ENCODE measurements at places on chromosomes 16 and 17. TPM values are rescaled to one million over a fixed set of nuclear protein-coding genes. Genes with fewer than 3 reads are reported as not detected.

DNA sequence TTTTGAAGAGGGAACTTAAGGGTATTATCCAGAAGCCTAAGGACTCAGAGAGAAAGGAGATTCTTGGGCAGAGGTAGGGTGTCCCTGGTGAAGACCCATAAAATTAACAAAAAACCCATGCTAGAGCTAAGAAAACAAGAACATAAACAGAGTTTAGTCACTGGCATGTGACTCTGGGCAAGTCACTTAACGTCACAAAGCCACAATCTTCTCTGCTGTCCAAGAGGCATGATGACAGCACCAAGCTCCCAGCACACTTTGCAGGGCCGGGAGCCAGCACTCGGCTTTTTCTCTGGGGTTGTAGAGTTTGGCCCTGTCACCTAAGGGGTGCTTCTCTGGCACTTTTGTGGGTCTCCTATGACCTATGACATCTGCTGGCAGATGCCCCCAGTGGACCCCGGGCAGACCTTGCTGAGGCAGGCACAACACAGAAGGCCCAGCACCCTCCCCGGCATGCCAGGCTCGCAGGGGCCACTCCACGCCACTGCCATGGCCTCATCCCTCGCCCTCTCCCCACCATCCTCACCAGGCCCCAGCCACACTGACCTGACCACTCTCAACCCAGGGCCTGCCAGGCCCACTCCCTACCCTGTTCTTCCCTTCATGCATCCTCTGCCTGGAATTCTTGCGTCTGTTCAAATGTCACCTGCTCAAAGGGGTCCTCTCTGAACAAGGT lies 69.8 kb downstream of the DYNLRB2 start:
- DNase-seq = no peak

Gene MRM1
- total RNA-seq = 1.6 TPM

DNA sequence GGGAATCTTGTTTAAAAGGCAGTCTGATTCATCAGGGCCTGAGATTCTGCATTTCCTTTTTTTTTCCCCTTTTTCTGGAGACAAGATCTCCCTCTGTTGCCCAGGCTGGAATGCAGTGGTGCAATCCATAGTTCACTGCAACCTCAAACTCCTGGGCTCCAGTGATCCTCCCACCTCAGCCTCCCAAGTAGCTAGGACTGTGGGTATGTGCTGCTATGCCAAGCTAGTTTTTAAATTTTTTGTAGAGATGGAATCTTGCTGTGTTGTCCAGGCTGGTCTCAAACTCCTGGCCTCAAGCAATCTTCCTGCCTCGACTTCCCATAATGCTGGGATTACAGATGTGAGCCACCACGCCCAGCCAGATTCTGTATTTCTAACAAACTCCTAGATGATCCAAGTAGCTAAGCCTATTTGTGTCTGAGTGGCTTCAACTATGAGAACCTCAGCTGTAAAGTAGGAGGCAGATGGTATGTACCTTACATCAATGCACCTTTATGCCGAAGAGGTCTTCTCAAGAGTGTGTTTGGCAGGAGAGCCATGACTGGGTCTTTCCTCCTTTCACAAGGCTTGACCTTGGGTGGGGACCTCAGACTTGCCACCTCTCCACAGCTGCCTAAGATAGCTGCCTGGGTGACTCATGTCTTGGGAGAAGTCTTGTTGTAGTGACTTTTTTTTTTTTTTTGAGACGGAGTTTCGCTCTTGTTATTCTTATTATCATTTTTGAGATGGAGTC lies 10.9 kb downstream of the LDAF1 start:
- DNase-seq = no peak

Gene IGFALS
- total RNA-seq = not detected

DNA sequence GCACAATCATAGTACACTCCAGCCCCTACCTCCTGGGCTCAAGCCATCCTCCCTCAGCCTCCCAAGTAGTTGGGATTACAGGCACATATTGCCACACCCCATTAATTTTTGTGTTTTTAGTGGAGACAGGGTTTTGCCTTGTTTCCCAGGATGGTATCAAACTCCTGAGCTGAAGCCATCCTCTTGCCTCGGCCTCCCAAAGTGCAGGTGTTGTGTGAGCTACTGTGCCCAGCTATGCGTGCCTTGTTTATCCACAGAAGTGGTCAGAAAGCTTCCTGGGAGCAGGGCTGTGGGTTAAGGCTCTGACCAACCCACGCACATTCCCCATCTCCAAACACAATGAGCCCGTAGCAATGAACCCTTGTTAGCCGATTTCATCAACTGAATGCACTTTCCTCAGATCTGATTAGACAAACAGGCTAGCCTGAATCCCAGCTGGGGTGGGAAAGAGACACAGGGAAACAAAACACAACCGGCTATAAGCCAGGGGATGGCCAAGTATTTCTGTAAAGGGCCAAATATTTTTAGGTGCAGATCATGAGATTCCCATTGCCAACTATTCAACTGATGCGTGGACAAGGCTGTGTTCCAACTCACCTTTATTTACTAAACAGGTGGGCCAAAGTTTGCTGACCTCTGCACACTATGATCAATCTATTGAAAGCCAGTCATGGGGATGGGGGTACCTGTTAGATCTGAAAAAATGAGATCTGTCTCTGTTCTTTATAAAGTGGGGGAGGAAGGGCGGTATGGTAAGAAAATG lies 193.6 kb downstream of the CPPED1 start:
- DNase-seq = no peak

Gene KRT31
- total RNA-seq = 52.1 TPM

DNA sequence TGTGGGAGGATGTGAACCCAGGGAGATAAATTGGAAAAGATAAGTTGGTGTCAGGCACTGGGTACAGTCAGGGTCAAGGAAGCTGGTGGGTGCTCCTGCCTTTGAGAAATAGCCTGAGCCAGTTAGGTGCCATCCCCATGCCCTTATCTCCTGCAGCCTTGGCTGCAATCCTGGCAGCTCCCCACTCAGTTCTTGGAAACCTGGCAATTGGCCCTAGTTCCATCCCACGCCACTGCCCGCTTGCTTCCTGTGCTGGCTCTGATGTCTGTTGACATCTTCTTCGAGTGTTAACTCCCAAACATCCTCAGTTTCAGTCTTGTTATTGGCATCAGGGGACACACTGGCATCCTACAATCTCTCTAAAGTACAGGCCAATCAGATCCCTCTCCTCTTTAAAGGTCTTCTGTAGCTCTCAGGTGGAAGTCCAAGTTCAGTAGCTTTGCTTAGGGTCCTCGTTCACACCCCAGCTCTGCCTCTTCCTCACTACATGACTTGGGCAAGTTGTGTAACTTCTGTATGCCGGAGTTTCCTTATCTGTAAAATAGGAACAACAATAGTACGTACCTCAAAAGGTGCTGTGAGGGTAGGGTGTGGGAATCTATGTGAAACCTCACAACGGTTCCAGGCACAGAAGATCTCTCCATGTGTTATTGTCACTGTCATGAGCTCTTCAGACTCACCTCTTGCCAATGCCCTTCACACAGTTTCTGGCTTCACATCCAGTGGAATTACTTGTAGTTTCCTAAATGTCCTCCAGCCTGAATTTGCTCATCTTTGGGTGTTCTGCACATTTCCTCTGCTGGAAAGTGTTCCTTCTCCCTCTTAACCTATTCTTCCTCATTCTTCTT lies 13.5 kb upstream of the PRKAR1A start:
- DNase-seq = no peak

GRCh38 chr16:1877804-1878203 lies 5.8 kb upstream of the MEIOB start:
- no peak for DNase-seq
